ENCODE measurements at places on chromosomes 12 and 14. TPM values are rescaled to one million over a fixed set of nuclear protein-coding genes. Genes with fewer than 3 reads are reported as not detected.

DNA sequence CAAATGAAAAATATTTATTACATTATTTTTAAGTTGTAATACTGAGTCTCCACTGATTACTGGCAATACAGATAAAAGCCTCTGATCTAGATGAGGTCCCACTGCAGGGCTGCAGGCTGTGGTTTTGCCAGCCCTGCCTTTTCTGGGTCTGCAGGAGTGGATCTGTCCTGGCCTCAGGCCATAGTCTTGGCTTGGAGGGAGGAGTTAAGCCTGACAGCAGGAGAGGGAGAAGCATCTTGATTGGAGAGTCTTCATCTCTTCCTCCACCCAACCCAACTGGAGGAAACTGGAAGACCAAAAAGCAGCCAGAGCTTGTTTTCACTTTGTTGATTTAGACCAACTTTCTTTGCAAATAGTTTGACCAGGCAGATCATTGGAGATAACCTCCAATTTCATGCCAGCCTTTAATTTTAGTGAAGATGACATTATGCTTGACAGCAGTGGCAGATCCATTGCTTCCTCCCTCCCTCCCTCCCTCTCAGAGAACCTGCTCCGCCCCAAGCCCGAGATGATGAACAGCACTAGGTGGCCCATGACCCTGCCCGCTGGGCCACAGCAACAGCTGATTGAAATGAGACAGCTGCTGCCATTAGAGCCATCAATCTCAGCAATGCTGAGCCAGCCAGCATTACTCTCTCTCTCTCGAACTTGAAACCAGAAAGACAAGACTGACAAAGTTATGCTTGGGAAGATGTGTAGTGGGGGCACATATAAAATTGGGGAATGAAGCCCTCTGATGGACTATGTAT, 222.4 kb downstream of the GLT1D1 start:
- no peaks in the 10 kb centered on the region for H3K36me3 ChIP-seq

DNA sequence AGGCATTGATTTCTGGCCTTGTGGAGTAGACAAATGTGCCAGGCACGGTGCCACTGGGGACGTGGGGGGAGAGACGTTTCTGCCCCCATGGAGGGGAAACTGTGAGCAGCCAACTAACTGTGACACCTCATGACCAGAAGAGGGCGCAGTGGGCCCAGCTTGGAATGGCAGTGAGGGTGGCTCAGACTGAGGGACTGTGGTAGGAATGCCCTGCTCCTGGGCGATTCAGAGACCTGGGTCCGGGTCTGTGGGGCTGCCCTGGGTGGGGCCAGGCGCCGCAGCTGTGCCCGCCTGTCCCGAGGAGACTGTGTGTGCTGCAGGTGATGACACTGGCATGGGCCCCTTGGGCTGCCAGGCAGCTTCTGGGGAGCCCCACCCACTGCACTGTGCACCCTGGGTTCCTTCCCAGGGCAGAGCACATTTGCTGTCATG, 60.6 kb downstream of the SLC25A47 start:
- peak; percentile 57 for DNase-seq
- H3K27me3 ChIP-seq, result no peaks in the 10 kb centered on the region
- H3K4me1 ChIP-seq, result peaks cover 32% of the 10 kb centered on the region
- H3K4me3 ChIP-seq, result no peak overlapping the region
- H3K27ac ChIP-seq, result no peak overlapping the region

DNA sequence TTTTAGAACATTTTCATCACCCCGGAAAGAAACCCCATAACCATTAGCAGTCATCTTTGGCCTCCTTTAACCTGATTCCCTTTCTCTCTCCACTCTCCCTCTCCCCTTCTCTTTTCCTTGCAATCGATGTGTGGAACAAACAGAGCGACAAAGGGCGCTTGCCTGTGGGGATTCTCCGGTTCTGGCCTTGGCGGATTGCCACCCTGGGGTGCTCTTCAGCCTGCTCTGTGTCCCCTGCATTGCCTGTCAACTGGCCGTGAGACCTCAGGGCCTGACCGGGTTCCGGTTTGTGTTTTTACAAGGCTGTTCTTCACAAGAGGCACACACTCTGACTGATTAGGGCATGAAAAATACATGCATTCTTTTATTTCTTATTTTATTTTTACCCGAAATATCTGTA, 27.8 kb downstream of the LRTM2 start:
- H3K36me3 ChIP-seq, result no peaks in the 10 kb centered on the region
- no peak for DNase-seq
- H3K4me3 ChIP-seq, result no peak overlapping the region
- H3K27ac ChIP-seq, result no peak overlapping the region

FIGNL2 gene
- 1.5 TPM for polyA plus RNA-seq

ABCB9 gene
- polyA plus RNA-seq, result 11.7 TPM

GRCh38 chr12:92075425-92075914, 70.2 kb downstream of the BTG1 start:
- DNase-seq, result no peak
- no peaks in the 10 kb centered on the region for H3K36me3 ChIP-seq
- no peak overlapping the region for H3K4me3 ChIP-seq
- no peak overlapping the region for H3K27ac ChIP-seq

LMNTD1 gene
- polyA plus RNA-seq, result not detected

ANG gene
- polyA plus RNA-seq, result 11.2 TPM

- H3K27ac ChIP-seq, result no peak overlapping the region
- H3K36me3 ChIP-seq, result no peaks in the 10 kb centered on the region
- H3K27me3 ChIP-seq, result peaks cover 28% of the 10 kb centered on the region
- no peak for DNase-seq
Observed at GRCh38 chr12:57850854-57851430, 4.4 kb upstream of the CTDSP2 start.

GPR132 gene
- not detected for polyA plus RNA-seq

- DNase-seq, result no peak
- no peaks in the 10 kb centered on the region for H3K36me3 ChIP-seq
- H3K4me3 ChIP-seq, result no peak overlapping the region
- no peaks in the 10 kb centered on the region for H3K4me1 ChIP-seq
Observed at GRCh38 chr14:101241807-101242278, 319.5 kb upstream of the DIO3 start.

GRCh38 chr12:14207905-14208551, 157.5 kb upstream of the ATF7IP start:
- peaks cover 2% of the 10 kb centered on the region for H3K27me3 ChIP-seq
- H3K4me1 ChIP-seq, result no peaks in the 10 kb centered on the region
- DNase-seq, result no peak
- no peaks in the 10 kb centered on the region for H3K36me3 ChIP-seq
- no peak overlapping the region for H3K4me3 ChIP-seq
- no peak overlapping the region for H3K27ac ChIP-seq

KCNA5 gene
- not detected for polyA plus RNA-seq

- no peak for DNase-seq
- no peak overlapping the region for H3K27ac ChIP-seq
- no peak overlapping the region for H3K4me3 ChIP-seq
- peaks cover 4% of the 10 kb centered on the region for H3K4me1 ChIP-seq
Observed at GRCh38 chr12:3090240-3091037, 13.3 kb downstream of the TSPAN9 start.
